GM10248 (cell line): ENCODE measurements at places on chromosomes 1 and 21.

GRCh38 chr1:228101614-228101993 lies 1.5 kb downstream of the C1orf35 start:
- peak; percentile 34 for DNase-seq

DNA sequence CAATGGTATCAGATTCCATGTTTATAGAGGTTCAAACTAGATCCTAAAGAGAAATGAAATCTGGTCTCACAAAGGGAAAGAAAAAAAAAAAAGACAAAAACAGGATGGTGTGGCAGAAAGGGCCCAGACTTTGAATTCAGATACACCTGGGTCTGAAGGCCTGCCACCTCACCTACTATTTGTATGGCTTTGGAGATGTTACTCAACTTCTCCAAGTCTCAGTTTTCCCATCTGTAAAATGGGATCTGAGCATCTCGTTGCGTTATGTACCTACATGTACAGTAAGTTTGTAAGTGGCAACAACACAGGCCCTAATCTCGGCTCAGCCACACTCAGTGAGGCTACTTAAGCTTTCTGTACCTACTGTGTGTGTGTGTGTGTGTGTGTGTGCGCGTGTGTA lies 147.5 kb upstream of the FGGY start:
- DNase-seq = no peak

DNA sequence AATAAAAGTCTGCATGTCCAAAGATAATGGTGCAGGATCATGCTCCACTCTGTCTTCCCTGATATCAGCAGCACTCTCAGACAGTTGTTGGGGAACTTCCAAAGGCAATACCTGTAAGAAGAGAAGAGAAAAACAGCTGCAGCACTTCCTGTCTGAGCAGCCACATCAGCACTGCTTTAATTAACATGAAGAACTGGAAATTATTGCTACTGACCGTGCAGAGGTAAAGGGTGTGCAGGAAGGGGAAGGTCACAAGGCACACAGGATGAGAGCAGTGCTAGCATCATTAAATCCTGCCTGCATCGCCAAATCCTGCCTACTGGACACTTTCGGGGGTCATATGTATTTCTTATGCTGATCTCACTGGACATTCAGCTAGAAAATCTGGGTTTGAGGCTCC lies 379.0 kb downstream of the LMX1A start:
- no peak for DNase-seq

GRCh38 chr1:42463921-42464320 lies 835 bp downstream of the CCDC30 start:
- DNase-seq = no peak

DNA sequence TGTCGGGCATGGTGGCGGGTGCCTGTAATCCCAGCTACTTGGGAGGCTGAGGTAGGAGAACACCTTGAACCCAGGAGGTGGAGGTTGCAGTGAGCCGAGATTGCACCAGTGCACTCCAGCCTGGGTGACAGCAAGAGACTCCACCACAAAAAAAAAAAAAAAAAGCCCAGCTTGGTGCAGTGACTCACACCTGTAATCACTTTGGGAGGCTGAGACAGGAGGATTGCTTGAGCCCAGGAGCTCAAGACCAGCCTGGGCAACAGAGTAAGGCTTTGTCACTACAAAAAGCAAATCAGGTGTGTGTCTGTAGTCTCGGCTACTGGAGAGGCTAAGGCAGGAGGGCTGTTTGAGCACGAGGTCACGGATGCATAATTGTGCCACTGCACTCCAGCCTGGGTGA lies 5.0 kb upstream of the H6PD start:
- no peak for DNase-seq

GRCh38 chr1:39416609-39417008 lies 74.8 kb upstream of the BMP8A start:
- DNase-seq = no peak

- DNase-seq = no peak
Measured at GRCh38 chr1:221440658-221441057, 301.2 kb downstream of the DUSP10 start.

GRCh38 chr21:33109574-33110339 lies 39.8 kb downstream of the OLIG1 start:
- DNase-seq = no peak

- peak; percentile 50 for DNase-seq
Measured at GRCh38 chr21:29233611-29234540, 64.8 kb upstream of the BACH1 start.

DNA sequence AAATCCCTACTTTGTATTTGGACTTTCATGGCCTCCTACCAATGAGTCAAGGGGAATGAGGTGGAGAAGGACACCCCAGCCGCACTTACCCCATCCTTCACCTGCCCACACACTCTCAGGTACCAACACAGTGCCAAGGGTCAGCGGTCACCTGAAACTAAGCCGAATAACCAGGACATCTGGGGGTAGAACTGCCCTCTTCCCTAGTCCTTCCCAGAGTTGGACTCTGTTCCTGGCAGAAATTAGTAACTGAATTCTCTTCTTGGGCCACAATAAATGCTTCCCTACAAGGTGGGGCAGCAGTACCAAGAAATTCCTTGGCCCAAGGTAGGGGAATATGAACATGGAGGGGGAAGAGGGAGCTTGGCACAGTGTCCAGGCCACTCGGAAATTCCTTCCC lies 7.3 kb downstream of the SLC45A3 start:
- no peak for DNase-seq

DNA sequence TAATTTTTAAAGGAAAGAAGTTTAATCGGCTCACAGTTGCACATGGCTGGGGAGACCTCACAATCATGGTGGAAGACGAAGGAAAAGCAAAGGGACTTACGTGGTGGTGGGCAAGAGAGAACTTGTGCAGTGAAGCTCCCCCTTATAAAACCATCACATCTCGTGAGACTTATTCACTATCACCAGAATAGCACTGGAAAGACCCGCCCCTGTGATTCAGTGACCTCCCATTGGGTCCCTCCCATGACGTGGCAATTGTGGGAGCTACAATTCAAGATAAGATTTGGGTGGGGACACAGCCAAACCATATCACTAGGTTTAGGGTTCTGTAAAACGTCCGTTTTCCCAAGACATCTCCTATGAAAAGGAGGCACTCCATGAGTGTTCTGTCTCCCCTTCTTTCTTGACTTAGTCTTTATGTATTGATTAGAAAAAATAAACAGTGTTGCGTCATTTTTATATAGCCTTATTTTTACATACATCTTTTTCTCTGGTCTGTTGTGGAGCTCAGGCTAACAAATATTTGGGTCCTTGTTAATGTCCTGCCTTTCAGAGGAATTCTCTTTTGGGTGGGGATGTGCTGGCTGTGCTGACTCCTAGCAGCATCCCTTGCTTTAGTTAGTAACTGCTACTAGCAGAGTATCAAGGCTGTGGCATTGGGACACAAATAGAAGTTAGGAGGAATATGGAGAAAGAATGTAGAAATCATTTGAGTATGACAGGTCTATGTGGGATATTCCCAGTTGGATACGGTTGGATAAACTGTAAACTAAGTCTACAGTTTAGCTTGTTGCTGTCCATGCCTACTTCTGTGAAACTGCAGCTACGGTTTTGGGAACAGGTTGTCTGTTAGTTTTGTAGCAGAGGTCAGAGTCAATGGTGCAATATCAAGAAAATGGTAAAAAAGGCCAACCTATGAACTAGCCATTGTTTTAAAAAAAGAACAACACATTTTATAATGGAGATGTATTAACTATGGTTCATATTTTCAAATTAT lies 23.5 kb downstream of the BACH1 start:
- DNase-seq = no peak

GRCh38 chr1:158039380-158039779 lies 45.9 kb downstream of the KIRREL1 start:
- no peak for DNase-seq

- DNase-seq = no peak
Measured at GRCh38 chr21:31988492-31989290, 115.9 kb downstream of the HUNK start.

DNA sequence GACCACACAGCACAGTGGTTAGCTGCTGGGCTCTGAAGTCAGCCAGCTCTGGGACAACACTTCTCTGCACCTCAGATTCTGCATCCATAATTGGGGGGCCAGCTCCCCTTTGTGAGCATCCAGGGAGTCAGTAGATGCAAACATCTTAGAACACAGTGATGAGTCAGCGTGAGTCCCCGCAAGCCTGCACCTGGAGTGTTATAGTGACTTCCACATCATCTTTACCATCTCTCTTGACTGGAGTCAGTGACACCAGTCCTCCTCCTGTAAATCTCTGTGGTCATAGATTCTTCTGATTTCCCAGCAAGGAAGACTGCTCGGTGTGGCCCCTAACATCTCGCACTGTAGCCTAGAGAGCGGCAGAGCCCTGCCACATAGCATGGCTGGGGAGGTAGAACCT lies 13.9 kb upstream of the EDN2 start:
- no peak for DNase-seq

- DNase-seq = no peak
Measured at GRCh38 chr1:206456577-206457370, 13.5 kb upstream of the IKBKE start.

- DNase-seq = no peak
Measured at GRCh38 chr1:222736470-222736869, 532 bp upstream of the FAM177B start.

DNA sequence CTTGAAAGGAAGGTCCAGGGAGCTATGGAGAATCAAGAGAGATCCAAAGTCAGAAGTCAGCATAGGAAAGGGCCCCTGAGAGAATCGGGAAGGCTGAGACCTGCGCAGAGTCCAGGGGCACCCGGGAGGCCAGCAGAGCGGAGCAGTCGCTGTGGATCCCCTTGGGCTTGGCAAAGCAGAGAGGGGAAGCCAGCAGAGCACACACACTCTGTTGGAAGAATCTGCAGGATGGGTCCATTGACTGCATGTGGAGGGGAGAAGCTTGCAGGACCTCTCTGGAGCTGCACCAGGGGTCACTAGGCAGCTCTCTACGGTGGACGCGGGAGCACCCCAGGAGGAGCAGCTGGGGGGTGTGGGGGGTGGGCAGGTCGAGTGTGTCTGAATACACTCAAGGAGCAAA lies 6.4 kb downstream of the RIPK4 start:
- DNase-seq = no peak

GRCh38 chr21:15614766-15615165 lies 115.0 kb upstream of the USP25 start:
- no peak for DNase-seq

- DNase-seq = no peak
Measured at GRCh38 chr21:39036581-39036980, 146.7 kb downstream of the PSMG1 start.

GRCh38 chr1:108830119-108831008 lies 26.5 kb downstream of the AKNAD1 start:
- DNase-seq = no peak
